ENCODE measurements at places on chromosomes 2 and 18.

GRCh38 chr2:64658269-64658668 is 4.6 kb upstream of the SERTAD2 start:
- no peak for DNase-seq

DNA sequence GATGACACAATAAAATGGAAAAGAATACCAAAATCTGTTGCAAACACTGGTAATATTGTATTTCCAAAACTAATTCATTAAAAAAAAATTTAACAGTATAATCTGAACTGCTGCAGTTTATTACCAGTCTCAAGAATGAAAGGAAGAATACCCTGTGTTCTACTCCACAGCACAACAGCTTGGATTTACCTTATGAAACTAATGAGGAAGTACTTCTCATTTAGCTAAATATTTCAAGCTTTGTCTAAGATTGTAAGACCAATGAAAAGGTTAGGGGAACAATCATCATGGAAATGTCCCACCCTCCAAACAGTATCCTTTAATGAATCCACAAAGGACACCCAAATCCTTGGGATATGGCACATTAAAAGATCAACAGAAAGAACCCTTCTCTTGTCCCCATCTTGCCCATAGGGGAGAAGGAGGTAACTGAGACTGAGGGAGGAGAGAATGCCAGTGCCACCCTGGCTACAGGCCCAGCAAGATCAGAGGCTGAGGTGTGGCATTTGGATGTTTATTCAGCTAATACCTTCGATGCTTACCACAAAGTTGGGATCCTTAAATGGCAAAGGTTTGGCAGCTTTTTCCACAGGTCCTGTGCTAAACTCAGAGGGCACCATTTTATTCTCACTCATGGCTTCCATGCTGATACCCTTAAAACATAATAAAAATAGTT is 17.7 kb downstream of the INO80C start:
- no peak for DNase-seq

- no peak for DNase-seq
These were observed 277.0 kb upstream of the MAP2 start for GRCh38 chr2:209146682-209147320.

DNA sequence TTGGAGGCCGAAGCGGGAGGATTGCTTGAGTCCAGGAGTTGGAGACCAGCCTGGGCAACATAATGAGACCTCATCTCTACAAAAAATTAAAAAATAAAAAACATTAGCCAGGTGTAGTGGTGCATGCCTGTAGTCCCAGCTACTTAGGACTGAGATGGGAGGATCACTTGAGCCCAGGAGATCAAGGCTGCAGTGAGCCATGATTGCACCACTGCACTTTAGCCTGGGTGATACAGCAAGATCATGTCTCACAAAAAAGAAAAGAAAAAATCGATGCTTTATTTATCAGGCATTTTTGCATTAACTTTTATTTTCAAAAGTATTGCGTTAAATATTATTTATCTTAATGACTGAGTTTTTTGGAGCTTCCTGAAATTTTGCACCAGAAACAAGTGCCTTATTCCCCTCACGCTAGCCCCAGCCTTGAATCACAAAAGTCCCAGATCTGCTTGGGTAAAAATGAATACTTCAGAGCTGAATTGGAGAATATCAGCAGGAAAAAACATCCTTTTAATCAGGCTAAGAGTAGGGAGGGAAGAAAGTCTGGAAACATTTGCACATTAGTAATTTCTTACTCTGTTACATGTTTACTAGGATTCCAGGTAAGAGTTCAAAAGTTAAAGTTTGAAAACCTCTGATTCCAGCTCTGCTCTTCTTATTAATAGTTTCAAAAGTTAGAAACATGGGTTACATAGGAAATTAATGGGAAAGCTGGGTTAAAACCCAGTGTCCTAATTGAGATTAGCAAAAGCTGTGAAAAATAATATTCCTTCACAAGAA is 296.8 kb upstream of the FBXO11 start:
- DNase-seq: no peak

DNA sequence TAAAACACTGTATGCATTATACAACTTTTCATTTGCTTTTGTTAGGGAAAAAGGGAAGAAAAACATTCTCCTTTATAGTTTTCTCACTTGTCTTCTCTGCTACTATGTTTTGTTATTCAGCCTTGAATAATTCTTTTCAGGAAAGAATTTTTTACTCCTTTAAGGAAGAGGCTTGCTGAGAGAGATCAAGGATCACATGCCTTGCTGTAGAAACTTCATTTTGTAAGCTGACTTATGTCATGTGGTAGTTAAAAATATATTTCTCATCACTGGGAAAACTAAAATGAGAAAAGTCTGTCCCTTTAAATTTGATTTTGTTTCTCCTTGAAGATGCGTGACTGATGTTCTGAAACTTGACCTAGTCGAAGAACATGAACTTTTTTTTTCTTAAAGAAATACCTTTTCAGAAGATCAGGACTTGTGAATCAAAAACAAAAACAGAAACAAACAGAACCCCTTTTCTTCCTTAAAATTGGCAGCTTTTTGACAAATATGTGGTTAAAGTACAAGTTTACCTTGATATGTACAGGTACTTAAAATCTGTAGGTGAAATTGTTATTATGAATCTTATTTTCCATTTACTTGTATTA is 145.1 kb downstream of the COMMD1 start:
- no peak for DNase-seq

DNA sequence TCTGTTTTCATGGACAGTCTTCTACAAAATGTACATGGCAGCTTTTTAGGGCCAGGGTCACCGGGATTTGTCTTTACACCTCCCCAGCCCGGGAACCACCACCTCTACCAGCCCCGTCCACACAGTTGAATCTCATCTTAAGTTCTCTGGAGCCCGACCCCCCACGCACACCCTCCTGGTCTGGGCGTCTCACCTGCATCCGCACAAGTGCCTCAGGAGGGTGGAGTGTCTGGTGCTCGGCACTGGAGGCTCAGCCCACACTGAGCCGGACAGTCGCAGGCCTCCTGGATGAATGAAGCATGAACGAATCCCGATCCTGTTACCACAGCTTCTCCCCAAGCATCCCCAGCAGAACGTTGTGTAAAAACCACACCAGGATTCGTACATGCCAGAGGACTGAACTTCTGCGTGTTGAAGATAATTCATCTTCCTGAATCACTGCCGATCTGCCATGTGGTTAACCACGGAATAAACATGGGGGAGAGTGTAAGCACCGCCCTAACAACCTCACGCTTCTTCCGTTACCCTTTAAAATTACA is 162.0 kb downstream of the RTP5 start:
- peak; percentile 65 for DNase-seq

GRCh38 chr18:59266459-59266858 is 6.8 kb downstream of the RAX start:
- no peak for DNase-seq

DNA sequence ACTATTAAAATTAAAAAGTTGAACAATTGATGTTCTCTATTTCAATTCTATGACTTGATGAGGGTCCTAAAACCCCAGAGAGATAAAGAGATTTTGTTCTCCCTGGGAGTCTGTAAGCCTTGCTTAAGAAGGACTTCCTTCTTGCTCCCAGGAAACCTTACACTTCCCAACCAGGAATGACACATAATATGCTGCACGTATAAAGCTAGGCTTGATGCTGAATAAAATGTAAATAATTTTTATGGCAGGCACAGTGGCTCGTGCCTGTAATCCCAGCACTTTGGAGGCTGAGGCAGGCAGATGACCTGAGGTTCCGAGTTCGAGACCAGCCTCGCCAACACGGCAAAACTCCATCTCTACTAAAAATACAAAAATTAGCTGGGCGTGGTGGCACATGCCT is 27.8 kb downstream of the SPIRE1 start:
- DNase-seq: no peak

GRCh38 chr18:22860807-22861206 is 72.3 kb upstream of the RBBP8 start:
- DNase-seq: no peak

DNA sequence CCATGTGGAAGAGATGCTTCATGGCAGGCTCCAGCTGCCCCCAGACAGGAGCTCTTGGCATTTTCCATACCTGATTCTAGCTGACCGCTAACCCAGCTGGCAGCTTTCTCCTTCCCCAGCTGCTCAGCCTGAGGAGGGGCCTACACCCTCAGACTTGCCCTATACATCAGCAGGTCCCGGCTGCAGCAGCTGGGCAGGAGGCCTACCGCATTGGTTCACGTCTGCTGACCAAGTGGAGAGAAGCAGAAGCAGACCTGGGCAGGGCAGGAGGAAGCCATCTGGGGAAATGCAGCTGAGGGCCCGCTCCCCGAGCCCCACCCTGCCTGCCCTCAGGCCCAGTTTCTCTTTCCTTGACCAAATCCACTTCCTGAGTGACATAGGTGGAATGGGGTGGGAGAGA is 50.7 kb downstream of the LBH start:
- DNase-seq: no peak

GRCh38 chr2:160666154-160667060 is 172.8 kb upstream of the RBMS1 start:
- DNase-seq: peak; percentile 20

Data from CD4-positive, alpha-beta T cell treated with Interleukin-12 subunit alpha and Interleukin-12 subunit beta, for 1 hour (primary cell).